Occipital lobe (tissue), 3 donors: ENCODE measurements at places on chromosomes 1 and 21. TPM values are rescaled to one million over a fixed set of nuclear protein-coding genes. Genes with fewer than 3 reads are reported as not detected.

The GOLT1A gene
- total RNA-seq, result not detected

The CASQ2 gene
- total RNA-seq, result 0.47 TPM

The ALX3 gene
- total RNA-seq, result 0.31 TPM

The C1orf87 gene
- total RNA-seq, result 0.31 TPM

The LAMC2 gene
- total RNA-seq, result 0.16 TPM

The KMO gene
- 0.47 TPM for total RNA-seq

The SORT1 gene
- 48.2 TPM for total RNA-seq

The LHX4 gene
- total RNA-seq, result 0.31 TPM
